ENCODE measurements at places on chromosomes 6 and 20.

- no peak for DNase-seq
Measured at GRCh38 chr20:52105442-52106422, 85.8 kb downstream of the ZFP64 start.

- no peak for DNase-seq
Measured at GRCh38 chr6:43707269-43707668, 19.7 kb upstream of the MRPS18A start.

- DNase-seq: no peak
Measured at GRCh38 chr20:41978246-41978790, 360.1 kb upstream of the CHD6 start.

DNA sequence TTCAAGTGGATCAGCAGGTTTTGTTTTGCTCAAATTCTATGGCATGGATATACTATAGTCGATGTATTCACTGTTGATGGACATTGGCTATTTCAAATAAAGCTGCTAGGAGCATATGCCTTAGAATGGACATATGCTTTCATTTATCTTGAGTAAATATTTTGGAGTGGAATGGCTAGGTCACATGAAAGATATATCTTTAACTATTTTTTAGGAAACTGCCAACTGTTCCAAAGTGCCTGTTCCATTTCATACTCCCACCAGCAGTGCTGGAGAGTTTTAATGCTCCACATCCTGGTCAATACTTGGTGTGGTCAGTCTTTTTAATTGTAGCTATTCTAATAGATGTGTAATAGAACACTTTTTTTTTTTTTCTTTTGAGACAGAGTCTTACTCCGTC lies 81.1 kb upstream of the PIM1 start:
- DNase-seq: no peak

- no peak for DNase-seq
Measured at GRCh38 chr6:16274483-16274882, 36.1 kb downstream of the GMPR start.

GRCh38 chr20:57831326-57831992 lies 121.6 kb upstream of the PMEPA1 start:
- no peak for DNase-seq

DNA sequence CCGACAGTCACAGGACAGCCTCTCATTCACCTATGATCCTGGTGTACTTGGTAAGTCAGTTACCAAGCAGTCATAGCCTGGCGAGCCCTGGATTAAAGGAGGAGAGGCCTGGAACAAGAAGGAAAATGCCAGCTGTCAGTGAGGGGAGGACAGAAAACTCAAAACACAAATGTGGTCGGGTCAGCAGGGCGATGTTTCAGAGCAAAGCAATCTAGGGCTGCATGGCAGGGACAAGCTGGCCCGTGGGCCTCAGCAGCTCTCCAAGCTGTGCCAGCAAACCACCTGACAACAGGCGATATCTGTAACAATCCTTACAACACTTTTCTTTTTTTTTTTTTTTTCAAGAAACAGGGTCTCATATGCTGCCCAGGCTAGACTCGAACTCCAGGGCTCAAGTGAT lies 40.3 kb downstream of the MGME1 start:
- DNase-seq: no peak

DNA sequence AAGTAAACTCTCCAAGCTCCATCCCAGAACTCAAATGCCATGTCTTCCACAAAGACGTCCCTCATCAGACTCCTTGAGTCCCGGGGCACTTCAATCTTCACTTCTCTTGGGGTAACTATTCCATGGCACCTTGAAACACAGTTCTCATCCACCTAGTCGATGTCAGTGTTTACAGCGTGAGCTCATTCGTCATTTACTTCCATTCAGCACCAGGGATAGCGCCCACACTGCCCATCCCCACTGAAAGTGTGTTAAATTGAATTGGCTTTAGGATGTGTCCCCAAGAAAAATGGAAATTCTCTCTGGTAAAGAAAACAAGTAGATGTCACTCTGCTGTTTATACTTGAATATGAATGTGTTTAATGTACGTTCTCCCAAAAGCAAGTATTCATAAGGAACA lies 31.3 kb downstream of the KCNK15 start:
- peak; percentile 3 for DNase-seq

- DNase-seq: no peak
Measured at GRCh38 chr20:19284400-19285178, 72.1 kb downstream of the SLC24A3 start.

- DNase-seq: no peak
Measured at GRCh38 chr6:136549300-136550044, 750 bp downstream of the MAP7 start.

DNA sequence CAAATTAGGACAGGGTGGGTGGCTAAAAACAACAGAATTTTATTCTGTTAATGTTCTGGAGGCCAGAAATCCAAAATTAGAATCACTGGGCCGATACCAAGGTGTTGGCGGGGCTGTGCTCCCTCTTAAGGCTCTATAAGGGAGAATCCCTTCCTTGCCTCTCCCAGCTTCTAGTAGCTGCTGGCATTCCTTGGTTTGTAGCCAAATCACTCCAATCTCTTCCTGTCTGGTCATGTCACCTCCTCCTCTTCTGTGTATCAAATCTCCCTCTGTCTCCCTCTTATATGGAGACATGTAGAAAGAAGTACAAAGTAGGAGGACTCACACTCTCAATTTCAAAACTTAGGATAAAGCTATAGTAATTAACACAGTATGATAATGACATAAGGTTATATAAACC lies 102.9 kb upstream of the SIRPA start:
- DNase-seq: no peak

GRCh38 chr6:43328528-43328927 lies 19.9 kb upstream of the CRIP3 start:
- DNase-seq: no peak

- DNase-seq: no peak
Measured at GRCh38 chr6:46583081-46583480, 69.5 kb downstream of the CYP39A1 start.

GRCh38 chr6:150641398-150642139 lies 41.9 kb downstream of the PLEKHG1 start:
- DNase-seq: peak; percentile 39

- DNase-seq: no peak
Measured at GRCh38 chr6:140226637-140227036, 852.2 kb upstream of the CITED2 start.

GRCh38 chr6:63553208-63553607 lies 19.1 kb upstream of the LOC128125822 start:
- DNase-seq: no peak

DNA sequence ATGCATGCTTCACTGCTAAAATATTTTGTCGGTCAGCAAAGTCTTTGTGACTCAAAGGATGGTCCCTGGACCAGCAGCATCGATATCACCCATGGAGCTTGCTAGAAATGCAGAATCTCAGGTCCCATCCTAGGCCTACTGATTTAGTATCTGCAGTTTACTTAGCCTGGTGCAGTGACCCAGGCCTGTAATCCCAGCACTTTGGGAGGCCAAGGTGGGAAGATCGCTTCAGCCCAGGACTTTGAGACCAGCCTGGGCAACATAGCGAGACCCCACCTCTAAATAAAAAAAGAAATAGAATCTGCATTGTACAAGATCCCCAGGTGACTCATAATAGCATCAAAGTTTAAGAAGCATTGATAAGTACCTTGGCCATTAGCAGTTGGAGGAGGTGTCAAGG lies 248.7 kb downstream of the CD83 start:
- no peak for DNase-seq

DNA sequence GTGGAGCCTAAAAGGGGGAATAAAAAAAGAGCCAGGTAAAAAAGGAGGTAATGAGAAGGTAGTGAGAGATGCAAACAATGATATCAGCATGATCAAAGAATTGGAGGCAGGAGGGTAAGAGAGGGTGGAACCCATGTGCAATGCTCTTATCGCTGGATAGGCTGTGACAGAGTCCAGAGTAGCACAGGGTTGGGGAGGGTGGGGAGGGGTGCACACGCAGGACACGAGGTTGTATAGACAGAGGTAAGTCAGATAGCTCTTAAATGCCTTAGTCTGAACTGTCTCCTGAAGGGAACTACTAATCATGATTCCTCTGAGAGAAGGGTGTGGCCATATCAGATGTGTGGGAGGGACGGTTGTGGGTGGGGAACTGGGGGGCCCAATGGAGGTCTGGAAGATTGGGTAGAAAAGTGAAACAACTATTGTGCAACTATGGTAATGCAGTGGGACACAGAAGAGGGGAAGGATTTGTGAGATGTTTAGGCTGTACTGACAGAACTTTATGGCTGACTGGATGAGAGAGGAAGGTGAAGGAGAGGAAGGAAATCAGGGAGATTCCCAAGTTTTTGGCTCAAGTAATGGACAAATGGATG lies 354.8 kb downstream of the BTBD9 start:
- DNase-seq: peak; percentile 19

GRCh38 chr6:37503309-37503965 lies 3.7 kb upstream of the CCDC167 start:
- DNase-seq: no peak

GRCh38 chr6:13811627-13812358 lies 2.6 kb downstream of the MCUR1 start:
- DNase-seq: no peak

- no peak for DNase-seq
Measured at GRCh38 chr6:17503051-17503450, 97.1 kb upstream of the FAM8A1 start.

- DNase-seq: no peak
Measured at GRCh38 chr6:72911463-72912155, 289.7 kb downstream of the KCNQ5 start.

DNA sequence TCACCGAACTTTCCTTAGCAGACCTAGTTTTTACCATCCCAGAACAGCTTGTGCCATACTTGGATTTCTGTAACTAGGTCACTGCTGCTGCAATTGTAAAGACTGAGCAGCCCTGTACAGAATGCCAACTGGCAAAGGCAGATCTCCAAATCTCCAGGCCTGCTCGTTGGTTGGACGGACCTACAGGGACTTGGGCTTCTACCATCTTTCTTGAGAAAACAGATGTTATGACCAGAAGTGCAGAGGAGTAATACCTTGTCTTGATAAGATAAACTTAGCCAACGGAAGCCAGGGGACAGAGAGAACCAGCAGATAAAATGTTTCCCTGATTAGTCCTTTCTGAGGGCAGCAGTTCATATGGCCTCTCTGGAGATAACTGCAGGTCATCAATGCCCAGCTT lies 304.1 kb downstream of the RFPL4B start:
- DNase-seq: no peak

- DNase-seq: no peak
Measured at GRCh38 chr6:17497535-17498095, 102.5 kb upstream of the FAM8A1 start.
